GM23248 (cell line): ENCODE measurements at places on chromosomes 16 and 17. TPM values are rescaled to one million over a fixed set of nuclear protein-coding genes. Genes with fewer than 3 reads are reported as not detected.
A peak's percentile ranks its signal among the peaks of the same experiment; 100 is the strongest.

DNA sequence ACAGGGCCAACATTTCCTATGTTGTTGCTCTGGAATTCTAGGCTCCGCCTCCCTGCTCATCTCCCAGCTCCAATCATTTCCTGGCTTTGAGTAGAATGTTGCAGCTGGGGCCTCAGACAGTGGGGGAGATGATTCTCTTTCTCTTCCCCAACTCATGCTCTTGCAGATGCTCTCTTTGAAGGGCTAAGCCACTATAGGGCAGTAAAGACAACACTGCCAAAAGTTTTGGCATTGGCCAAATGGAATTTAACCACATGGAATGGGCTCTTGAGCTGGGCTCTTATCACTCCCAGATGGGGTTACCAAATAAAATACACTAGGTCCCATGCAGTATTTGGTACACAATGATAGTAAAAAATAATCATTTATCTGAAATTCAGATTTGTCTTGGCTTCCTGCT, 19.6 kb upstream of the EFCAB13 start:
- DNase-seq, result peak; percentile 18

The ZACN gene
- total RNA-seq, result 0.51 TPM in 1 of 2 replicates, not detected in the other

DNA sequence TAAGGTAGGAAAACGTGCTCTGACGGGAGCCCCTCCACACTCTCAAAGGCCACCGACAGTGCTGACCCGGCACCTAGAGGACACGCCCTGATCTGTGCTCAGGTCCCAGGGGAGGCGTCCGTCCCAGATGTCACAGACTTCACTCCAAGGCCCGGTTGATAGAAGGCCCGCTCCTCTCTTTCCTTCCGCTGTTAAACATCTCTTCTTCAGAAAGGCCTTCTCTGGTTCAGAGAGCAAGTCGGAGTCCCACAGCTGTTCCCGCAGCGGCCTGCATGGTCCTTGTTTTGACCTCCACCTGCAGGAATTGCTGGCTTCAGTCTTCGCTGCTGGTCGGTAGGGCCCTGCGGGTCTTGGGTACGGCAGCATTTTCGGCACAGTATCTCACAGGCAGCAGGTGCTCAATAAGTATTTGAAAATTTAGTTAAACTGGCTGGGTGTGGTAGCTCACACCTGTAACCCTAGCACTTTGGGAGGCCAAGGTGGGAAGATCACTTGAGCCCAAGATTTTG, 88.5 kb downstream of the MRC2 start:
- DNase-seq, result no peak

- no peak for DNase-seq
These were observed 204.0 kb downstream of the KCNJ2 start for GRCh38 chr17:70373369-70373768.

- no peak for DNase-seq
These were observed 84.0 kb downstream of the NTN1 start for GRCh38 chr17:9105068-9105868.
